ENCODE measurements at places on chromosomes 12 and 14.

- peak; percentile 9 for DNase-seq
Observed at GRCh38 chr12:77685112-77685511, 145.6 kb upstream of the NAV3 start.

DNA sequence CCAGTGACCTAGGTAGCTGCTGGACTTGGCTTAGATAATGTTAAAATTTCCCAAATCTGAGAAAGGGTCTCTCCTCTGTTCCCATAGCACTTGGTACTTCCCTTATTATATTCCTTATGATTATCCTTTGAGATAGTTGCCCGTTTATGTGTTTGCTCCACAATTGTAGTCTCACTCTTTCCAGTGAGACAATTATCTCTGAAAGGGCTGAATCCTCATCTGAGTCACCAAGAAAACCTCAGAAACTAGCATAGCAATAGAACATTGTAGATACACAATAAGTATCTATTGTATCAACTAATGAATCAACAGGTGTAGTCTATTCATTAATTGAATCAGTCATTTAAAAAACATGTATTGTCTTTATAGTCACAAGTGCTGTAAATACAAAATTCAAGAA, 119.1 kb upstream of the FAR2 start:
- DNase-seq: no peak

DNA sequence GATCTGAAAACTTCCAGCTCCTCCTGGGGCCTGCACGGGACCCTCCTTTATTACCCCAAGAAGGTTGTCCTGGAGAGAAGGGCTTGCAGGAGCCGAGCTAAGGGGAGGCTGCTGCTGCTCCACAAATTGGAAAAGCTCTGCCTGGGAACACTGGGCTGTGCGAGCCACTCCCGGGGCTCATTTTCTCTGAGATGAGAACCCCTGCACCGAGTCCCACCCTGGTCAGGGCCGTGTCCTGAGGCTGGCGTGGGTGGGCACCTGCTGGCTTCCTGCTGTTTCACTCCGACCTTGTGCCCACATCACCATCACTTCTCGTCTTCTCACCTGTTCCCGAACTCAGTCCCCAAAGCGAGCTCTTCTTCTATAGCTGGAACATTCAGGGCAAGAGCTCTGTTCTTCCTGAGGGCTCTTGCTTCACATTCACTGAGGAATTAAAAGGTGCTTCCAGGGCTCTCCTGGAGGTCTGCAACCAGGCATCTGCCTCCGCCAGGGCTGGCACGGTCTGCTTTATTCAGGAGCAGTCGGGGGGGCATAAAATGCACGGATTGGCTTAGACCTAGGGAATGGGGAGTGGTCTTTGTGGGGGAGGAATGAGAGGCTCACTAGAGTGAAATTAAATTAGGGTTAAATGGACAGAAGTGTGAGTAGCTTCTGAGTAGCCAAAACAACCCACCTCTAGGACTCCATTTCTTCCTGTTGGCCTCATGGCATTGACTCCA, 98.5 kb downstream of the ADGRD1 start:
- DNase-seq: no peak

- no peak for DNase-seq
Observed at GRCh38 chr12:31491841-31492598, 98.9 kb downstream of the DENND5B start.

- no peak for DNase-seq
Observed at GRCh38 chr12:43316520-43316919, 235.5 kb downstream of the ADAMTS20 start.
